ENCODE measurements at places on chromosomes 12 and 14.
A peak's percentile ranks its signal among the peaks of the same experiment; 100 is the strongest.

DNA sequence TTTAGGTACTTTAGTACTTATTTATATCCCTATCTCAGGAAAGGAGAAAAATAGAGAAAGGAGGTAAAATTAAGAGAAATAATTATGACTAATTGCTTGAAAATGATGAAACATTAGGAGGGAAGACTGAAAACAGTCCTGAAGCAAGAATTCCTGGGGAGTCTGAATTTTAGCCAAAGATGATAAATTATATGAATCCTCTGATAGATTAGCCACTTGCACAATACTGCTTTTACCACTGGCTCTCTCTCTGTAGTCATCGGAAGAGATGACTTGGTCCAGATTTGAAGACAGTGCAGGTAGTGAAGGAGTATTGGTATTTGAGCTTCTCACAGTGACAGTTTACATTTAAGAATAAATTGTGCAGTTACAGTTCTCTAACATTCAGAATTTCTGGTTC lies 83.8 kb upstream of the CLEC14A start:
- no peak for DNase-seq

DNA sequence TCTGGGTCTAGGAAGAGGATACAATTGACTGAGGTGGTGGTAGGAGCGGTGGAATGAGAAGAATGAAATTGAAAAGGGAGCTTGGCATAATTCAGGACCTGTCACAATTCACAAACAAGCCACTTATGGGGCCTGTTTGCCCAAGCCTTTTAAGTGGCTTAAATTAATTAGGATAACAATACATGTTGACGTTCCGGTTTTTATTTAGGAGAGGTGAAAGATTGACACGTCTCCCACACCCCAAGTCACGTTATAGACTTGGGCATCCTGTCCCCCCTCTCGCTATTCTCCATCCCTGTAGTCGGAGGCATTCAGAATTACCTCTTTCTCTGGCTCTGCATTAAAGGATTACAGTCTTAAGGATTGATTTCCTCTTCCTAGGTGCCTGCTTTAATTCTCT lies 954 bp upstream of the CALCOCO1 start:
- DNase-seq = no peak

DNA sequence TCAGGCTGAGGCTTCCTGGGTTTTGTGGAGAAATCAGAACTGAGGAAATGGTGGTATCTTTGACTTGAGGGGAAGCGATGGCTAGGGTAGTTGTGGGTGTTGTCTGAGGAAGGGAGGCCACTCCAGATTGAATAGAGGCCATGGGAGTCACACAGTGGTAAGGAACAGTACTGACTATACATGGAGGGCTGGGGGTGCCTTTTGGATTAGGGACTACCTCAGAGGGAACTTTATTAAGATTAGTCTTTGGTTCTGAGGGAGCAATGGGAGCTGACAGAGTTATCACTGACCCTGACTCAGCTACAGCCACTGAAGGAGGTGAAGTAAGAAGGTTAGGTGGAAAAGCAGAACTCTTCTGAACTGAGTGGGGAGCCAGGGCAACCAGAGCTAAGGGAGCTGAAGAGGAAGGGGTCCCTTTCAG lies 4.4 kb downstream of the NACA start:
- DNase-seq = no peak

GRCh38 chr12:76920172-76921099 lies 41.6 kb upstream of the CSRP2 start:
- DNase-seq = no peak

- no peak for DNase-seq
Measured at GRCh38 chr12:132873724-132874123, 13.7 kb downstream of the CHFR start.

DNA sequence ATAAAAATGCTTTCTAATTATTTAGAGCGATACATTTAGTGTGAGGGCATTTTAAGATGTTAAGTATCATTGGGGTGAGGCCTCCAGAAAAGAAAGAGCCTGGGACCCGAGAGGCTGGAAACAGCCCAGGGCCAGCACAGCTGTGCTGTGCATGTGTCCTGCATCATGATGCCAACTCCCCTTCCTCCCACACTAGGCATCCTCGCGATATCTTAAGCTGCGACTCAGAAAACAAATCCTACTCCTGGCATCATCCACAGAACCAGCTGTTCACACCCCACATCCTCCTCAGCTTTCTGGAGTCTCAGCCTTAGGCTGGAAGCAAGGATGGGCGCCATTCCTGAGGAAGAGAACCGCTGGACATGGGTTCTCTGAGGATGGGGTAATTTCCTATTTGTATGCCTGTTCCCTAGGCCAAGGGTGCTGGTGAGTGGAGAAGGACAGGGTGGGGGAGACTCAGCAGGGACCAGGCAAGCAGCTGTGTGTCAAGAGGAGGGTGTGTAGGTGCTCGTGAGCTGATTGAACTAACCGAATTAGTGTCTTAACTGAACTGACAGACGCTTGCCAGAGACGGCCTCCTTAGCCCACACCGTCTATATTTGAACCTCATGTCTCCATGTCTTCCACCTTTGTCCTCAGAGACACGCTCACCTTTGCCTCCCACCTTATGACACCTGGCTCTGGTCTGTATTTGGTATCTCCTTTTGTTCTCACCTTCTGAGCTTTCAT lies 15.6 kb upstream of the MCRS1 start:
- peak; percentile 54 for DNase-seq

- no peak for DNase-seq
Measured at GRCh38 chr14:94337274-94337673, 14.1 kb upstream of the SERPINA6 start.

DNA sequence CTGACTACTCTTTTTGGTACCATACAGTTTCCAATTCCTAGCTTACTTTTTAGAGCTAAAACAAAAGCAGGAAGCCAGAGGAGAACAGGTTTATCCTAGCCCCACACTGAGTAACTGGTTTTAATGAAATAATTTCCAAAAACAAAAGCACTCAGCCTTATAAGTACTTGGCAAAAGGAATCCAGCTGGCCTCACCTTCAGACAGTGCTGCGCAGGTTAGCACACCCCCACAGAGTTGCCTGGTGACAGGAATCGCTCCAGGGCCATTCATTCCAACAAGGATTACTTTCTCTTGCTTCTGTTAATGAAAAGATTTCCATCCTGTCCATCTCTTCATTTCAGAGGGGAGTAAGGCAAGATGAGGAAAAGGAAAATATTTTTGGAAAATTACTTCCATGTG lies 84.6 kb downstream of the SCFD1 start:
- no peak for DNase-seq

DNA sequence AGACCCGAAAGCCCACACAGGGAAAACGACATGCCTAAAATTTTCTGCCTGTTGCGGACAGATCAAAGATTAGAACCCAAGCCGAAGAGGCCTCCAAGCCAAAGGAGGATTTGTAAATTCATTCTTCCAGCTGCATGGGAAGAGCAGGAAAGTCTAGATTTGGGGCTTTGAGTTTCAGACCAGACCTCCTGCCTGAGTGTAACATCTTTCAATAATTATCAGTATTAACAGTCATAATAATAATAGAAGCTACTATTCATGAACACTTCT lies 1.7 kb upstream of the HSPB8 start:
- no peak for DNase-seq

- no peak for DNase-seq
Measured at GRCh38 chr14:60356386-60356785, 107.4 kb downstream of the PPM1A start.

- no peak for DNase-seq
Measured at GRCh38 chr12:104767261-104767660, 190.8 kb downstream of the SLC41A2 start.

- no peak for DNase-seq
Measured at GRCh38 chr12:49352351-49352750, 5.7 kb downstream of the DNAJC22 start.

- DNase-seq = peak; percentile 67
Measured at GRCh38 chr12:49059299-49060171, 1.1 kb downstream of the KMT2D start.

- DNase-seq = no peak
Measured at GRCh38 chr12:120278137-120279069, 12.9 kb upstream of the PXN start.

- DNase-seq = no peak
Measured at GRCh38 chr14:32121948-32122347, 44.8 kb downstream of the ARHGAP5 start.

DNA sequence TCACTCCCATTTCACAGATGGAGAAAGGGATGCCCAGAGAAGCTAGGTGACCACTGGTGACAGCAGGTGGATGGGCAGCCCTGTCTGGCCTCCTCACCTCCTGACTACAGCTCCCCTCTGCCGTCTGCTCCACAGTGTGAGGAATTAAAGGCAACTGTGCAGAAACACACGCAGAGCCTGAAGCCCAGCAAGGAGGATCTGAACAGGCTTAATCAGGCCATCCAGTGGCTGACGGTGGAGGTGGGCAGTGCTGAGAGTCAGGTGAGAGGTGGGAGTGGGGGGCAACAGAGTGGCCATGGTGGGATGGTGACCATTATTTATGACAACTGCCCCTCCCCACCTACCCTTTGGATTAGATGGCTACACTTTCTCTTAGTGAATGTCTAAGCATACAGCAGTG lies 1.2 kb downstream of the KRT86 start:
- DNase-seq = no peak

DNA sequence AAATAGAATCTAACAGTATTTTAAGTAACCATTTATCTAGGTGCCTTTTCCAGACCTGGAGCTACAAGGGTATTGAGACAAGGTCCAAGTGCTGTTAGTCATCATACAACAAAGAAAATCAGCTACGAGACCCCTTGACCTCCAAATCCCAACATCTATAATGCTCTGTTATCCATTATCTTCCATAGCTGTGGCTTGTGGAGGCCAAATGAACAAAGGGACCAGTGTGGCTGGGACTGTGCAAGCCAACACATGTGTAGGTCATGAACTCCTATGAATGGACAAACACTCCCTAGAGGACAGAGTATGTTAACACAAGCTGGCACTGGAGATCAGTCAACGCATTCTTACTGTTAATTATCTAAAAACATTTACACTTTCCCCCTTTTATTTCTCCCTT lies 374.5 kb downstream of the EMP1 start:
- DNase-seq = no peak

DNA sequence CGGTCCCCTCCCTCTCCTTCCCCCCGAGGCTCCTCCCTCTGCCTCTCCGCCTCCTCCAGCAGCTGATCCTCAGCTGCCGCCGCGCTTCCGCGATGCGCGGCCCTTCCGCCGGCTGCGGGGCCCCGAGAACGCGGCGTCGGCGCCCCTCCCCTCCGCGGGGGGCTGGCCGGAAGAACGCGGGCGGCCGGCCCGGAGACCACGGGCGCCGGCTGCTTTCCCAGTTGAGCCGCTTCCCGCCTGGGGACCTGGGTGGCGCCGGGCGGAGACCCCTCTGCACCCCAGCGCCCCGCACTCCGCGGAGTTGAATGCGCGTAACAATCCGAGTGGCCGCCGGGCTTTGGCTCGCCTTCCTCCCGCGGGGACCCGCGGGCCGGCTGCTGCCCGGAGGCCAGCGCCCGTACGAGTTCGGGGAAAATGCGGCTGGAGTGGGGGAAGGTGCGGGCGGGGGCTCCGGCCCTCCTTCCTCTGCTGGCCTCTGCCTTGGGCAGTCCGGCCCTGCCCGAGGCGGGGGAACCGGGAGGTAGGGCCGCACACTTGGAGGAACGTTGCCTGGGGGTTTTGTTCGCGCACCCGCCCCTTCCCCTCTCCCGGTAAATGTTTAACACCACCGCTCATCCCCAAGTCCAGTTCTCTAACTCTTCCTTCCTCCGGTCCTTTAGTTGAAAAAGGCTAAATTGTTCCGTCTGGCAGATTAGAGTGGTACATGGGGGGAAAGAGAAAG lies 393 bp upstream of the DCAF5 start:
- peak; percentile 97 for DNase-seq

GRCh38 chr14:24430682-24431568 lies 1.2 kb downstream of the KHNYN start:
- DNase-seq = no peak

- peak; percentile 55 for DNase-seq
Measured at GRCh38 chr12:76346798-76347420, 1.3 kb downstream of the BBS10 start.

DNA sequence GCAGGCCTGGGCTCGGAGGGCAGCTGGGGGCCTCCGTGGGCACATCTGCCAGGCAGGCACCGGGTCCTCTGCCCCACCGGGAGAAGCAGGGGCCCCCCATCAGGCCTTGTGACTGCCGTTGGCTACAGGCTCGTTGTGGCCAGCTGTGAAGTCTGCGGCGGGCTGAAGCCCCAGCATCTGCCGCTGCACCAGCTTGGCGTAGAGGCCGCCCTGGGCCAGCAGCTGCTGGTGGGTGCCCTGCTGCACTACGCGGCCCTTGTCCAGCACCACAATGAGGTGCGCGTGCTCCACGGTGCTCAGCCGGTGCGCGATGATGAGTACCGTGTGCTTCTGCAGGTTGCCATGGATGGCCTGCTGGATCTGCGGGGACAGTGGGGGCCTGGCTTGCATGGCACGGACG lies 33.9 kb upstream of the VPS37B start:
- no peak for DNase-seq

DNA sequence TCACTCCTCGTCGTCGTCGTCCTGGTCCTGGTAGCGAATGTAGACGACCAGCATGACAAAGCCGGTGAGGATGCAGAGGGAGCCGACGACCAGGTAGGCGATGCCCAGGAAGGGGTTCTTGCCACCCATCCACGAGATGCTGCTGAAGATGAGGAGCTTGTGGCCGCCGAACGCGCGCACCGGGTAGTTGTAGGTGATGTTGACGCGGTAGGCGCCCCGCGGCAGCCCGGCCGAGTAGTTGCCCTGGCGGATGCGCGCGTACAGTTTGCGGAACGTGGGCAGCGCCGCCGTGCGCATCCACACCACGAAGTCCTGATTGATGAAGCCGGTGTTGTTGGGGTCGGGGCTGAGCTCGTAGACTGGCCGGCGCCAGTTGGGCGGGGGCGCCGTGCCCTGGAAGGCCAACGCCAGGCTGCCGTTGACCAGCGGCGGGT lies 1.0 kb downstream of the TMEM30B start:
- no peak for DNase-seq

- DNase-seq = no peak
Measured at GRCh38 chr14:68519671-68520187, 273.1 kb downstream of the ZFP36L1 start.

DNA sequence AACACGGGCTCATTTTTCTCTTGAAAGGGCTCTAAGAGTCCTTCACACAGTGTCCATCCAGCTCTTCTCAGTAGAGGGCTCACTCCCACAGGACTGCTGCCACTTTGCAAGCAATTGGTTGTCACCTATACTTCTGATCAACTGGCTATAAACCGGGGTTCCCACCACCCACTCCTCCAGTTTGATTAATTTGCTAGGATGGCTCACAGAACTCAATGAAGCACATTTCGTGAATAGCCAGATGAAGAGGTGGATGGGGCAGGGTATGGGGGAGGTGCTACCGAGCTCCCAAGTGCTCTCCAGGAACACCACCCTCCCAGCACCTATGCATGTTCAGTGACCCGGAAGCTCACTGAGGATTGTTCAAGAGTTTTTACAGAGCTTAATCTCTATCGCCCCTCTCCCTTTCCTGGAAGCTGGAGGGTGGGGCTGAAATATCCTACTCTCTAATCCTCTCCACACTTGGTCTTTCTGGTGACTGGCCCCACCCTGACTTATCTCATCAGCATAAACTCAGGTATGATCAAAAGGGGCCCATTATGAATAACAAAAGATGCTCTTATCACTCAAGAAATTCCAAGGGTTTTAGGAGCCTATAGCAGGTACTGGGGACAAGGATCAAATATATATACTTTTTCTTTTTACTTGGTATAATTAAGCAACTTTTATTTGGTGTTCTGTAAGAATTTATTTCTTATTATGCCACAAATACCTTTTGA lies 13.9 kb upstream of the EGLN3 start:
- no peak for DNase-seq

- DNase-seq = no peak
Measured at GRCh38 chr12:27810756-27811155, 30.7 kb upstream of the MANSC4 start.

GRCh38 chr12:19741132-19741489 lies 301.8 kb downstream of the AEBP2 start:
- DNase-seq = peak; percentile 35

GRCh38 chr14:72643317-72643801 lies 250.5 kb downstream of the DPF3 start:
- DNase-seq = peak; percentile 96

All from cardiac muscle cell (in vitro differentiated cells and primary cell).